ENCODE measurements at places on chromosomes 16 and 17. TPM values are rescaled to one million over a fixed set of nuclear protein-coding genes. Genes with fewer than 3 reads are reported as not detected.

ZMYND15 gene
- total RNA-seq = 0.21 TPM

ZFP3 gene
- total RNA-seq = 0.72 TPM

C16orf96 gene
- not detected for total RNA-seq

TBC1D26 gene
- not detected for total RNA-seq

IQCK gene
- total RNA-seq = 11.7 TPM

DNA sequence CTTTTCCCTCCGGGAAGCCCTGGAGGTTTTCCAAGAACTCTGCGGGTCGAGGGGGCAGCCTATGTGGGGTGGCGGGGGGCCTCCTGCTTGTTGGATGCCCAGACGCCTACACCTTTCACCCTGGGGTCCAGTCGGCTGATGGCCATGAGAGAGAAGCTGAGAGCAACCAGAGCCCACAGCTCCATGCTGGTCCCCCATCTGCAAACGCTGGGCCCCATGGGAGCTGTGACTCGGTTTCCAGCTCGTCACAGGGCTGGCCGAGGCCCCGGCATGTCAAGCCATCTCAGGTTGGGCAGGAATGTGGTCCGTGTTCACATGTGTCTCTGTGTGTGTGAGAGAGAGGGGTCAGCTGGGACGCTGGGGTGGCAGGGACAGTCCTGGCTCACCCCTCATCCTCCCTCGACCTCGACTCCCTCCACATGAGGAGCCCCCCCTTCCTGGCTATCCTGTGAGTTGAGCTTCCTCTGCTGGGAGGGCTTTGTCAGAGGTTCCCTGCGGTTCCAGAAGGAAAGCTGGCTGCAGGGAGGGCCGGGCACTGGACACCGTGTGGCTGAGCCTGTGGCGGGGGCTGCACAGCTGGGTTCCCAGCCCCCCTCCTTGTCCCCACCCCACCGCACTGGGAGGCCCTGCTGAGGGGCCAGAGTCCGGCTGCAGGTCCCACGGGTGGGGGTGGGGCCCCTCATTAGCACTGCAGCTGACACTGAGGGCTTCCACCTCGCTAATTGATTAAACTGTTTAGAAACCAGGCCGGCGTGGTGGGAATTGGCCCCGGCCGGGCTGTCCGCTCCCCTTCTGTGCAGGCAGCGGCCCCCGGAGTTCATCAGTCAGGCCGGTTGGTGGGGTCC is 19.1 kb downstream of the METRNL start:
- no peak for DNase-seq

GRCh38 chr17:51911237-51911636 is 247.3 kb downstream of the CA10 start:
- no peak for DNase-seq

DNA sequence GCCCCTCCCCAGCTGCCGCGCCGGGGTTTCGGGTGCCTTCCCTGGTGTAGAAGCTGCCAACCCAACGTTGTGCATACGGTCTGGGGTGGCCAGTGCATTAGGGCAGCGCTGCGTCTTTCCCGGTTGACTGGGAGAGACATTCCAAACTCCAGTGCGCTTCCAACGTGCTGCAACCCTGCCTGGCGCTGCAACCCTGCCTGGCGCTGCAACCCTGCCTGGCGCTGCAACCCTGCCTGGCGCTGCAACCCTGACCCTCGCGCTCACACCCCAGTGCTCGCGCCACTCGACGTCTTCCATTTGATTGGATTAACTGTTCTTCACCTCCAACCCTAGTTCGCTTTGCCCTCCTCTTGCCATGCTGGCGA is 488 bp upstream of the HAP1 start:
- DNase-seq = no peak

- no peak for DNase-seq
Observed at GRCh38 chr16:2954656-2955381, 9.3 kb upstream of the KREMEN2 start.

DNA sequence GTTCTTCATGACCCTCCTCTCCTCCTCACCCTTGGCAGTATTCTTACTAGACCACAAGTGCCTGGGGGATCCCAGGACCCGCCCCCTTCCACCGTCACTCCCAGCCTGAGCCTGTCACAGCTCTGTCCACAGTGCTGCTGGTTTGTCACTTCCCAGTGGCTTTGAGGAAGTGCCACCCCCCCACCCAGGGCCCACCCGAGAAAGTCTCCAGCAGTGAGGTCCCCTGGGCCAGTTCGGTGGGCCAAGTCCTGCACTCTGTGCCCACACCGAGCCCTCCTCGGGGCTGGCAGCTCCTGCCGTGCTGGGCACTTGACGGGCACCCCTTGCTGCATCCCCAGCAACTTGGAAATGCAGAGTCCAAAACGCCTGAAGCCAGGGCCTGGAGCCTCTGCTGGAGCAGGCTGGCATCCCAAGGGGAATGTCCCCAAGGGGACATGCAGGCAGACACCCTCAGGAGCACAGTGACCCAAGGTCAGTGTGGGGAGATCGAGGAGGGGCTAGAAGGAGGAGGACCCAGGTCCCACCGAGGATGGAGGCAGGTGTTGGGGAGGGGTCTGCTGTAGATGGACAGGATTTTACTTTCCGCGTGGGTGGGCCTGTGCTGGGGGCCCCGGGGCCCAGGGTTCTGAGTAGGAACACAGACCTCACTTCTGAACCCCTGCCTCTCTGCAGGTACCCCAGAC is 15.5 kb downstream of the MMP15 start:
- no peak for DNase-seq

DNA sequence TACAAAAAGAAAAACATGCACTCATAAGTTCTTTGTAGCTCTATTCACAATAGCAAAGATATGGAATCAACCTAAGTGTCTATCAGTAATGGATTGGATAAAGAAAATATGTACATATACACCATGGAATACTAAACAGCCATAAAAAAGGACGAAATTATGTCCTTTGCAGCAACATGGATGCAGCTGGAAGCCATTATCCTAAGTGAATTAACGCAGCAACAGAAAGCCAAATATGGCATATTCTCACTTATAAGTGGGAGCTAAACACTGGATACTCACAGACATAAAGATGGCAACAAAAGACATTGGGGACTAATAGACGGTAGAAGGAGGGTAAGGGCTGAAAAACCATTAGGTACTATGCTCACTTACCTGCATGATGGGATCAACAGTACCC is 5.8 kb downstream of the CMC2 start:
- no peak for DNase-seq

DNA sequence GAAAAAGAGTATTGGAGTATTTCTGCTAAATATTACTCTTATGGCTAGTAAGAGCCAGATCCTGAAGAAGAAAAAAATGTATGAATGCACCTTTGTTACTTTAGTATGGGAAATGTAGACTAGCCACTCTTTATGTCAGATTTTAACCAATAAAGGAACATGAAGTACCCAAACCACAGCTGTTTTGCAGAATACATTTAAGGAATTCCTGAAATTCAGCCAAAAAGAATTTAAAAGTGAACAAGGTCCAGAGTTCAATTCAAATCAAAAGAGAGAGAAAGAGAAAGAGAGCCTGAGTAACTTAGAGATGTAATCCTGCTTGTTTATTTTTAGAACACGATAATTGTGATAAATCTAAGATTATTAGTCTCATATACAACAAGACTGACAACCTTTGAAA is 1.2 kb downstream of the KCNJ16 start:
- no peak for DNase-seq

DNA sequence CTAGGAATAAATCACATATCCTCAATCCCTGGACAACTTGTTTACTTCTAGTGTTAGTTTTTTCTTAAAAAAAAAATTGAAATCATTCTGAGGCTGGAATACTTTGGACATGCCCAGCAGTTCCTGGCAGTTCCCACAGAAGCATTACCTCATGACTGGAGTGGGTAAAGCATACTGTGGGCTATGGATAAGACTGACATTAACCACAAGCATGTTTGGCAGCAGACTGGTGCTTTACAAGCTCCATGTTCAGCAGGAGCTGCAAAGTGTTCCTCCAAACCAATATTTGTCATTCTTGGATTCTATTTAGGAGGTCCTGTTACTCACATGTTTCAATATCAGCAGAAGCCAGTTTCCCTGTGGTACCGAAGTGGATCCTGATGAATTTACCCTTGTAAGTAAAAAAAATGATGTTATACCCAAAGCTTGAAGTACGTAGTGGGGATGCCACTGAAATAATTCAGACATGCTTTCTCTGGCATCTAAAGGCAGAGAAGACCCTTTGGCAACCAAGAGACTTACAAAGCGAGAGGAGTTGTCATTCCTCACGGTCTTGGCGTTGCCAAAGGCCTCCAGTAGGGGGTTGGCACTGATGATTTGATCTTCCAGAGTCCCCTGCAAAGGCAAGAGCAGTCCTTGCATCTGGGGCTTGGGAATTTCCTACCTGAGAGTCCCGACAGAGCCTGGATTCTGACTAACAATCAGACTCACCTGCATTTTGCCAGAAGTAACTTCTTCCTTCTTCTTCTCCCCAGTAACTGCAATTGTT is 4.9 kb downstream of the MYH1 start:
- DNase-seq = peak; percentile 9

- no peak for DNase-seq
Observed at GRCh38 chr17:38617074-38617860, 11.5 kb upstream of the SRCIN1 start.

DNA sequence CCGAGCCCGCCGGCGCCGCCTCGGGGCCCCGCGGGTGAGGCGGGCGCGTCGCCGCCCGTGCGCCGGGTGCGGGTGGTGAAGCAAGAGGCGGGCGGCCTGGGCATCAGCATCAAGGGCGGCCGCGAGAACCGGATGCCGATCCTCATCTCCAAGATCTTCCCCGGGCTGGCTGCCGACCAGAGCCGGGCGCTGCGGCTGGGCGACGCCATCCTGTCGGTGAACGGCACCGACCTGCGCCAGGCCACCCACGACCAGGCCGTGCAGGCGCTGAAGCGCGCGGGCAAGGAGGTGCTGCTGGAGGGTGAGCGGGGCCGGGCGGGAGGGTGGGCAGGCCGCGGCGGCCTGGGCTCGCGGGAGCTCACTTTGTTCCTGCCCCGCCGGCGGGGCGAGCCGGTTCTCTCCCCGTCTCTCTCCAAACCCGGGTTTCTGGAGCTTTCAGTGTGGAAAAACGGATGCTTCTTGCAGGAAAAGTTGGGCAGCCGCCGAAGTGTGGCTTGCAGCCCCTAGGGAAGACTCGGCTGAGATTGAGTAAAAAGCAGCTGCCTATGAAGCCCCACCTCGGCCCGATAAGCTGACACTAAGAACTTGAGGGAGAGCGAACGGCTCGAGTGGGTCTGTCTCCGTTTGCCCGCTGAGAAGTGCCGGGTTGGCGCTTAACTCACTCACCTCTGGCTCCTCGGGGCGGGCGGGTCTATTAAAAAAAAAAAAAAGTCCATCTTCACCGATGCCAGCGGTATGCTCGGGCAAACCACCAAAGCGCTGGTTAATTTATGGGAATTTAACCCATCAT is 677 bp downstream of the SNTB2 start:
- no peak for DNase-seq

GRCh38 chr17:51442088-51442865 is 181.9 kb downstream of the UTP18 start:
- no peak for DNase-seq

DNA sequence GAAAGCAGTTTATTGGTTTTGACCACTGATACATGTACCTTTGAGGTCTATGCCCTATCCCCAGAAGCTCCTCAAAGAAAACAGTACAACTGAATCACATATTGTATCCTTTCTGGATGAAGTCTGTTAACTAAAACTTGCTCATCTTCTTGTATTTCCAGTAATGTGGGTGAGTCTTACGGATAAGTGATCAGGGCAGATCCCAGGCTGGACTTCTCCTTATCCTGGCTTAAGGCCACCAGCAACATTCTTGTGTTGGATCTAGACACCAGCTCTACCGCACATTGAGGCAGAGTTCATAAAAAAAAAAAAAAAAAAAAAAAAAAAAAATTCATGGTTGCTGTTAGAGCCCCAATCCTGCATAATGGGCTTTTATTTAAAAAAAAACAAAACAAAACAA is 536.7 kb upstream of the HSBP1 start:
- DNase-seq = no peak

DNA sequence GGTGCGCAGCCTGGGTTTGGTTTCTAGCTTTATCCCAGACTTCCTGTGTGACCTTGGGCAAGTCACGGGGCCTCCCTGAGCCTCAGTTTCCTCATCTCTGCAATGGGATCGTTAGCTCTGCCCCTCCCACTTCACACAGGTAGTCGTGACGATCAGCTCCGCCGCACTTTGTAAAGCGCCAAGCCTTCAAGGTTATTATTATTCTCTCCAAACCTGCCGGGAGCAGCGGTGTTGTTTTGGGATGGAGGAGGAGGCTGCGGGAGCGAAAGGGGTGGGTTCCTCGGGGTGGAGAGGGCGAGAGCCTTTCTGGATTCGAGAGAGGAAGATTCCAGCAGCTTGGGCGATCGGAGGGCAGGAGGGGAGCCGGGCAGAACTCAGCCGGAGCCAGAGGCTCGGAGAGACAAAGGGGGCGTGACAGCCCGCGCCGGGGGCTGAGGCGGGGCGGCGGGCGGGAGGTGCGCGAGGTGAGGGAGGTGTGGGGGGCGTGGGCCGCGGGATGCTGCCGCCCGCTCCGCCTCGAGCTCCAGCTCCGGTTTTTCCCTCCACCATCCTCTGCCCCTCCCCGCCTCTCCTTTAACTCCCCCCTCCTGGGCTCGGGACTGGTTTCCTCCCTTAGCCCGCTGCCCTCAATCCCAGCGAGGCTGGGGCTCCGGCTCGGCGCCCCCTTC is at the start of gene EFNB3:
Gene EFNB3 (plus strand): TSS at position 602 of the 668 bp plus-strand sequence. CDS start 397 bp downstream, outside the sequence.
- peak; percentile 54 for DNase-seq

DNA sequence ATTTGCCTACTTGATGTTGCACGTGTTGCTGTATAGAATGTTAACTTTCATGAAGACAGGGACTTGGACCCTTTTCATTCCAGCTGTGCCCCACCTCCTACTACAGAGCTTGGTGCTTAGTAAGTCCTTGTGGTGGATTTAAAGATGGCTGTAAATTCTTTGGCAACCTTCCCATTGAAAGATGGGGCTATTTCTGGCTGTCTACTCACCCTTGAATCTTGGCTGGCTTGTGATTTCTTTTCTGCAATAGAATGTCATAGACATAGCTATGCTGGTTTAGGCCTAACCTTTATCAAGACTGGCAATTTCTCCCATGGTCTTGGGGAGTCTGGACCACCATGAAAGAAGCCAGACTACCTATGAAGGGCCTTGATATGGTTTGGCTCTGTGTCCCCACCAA is 59.0 kb downstream of the ACSM2A start:
- DNase-seq = no peak

DNA sequence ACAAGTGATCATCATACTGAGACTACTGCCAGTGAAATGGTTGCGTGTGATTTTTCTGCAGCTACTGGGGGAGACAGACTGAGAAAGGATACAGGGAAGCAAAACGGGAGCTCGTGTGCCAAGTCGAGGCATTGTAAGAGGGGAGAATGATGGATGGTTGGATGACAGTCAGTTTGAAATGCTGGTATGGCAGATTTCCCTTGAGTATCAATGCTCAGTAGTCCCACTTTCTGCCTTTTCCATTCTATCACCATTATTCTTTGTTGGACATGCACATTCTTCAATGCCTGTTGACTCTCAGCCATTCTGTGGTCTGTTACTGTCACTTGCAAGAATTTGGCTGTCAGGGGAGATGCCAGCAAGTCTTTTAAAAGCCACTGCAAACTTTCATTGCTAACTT is 510.6 kb upstream of the RBFOX1 start:
- DNase-seq = no peak

DNA sequence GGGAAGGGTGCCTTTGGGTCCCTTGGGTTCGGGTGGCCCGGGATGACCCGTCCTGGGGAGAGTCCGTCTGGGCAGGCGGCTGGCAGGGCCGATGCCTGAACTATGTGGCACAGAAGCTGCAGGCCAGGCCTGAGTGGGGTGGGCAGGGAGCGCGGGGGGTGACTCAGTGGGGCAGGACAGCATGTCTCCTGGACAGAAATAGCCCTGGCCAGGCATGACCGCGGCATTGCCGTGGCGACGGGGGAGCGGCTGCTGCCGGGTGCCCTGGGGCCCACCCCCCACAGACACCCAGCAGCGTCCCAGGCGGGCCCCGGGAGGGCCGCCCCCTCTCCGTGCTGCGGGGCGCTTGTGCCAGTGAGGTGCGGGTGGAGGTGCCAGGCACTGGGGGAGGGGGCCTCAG is 1.8 kb upstream of the C1QTNF8 start:
- peak; percentile 71 for DNase-seq

Measured in A172 (cell line).